H1 (cell line): ENCODE measurements at places on chromosomes 7 and 10.

- DNase-seq: no peak
- H3K27ac ChIP-seq: no peak overlapping the region
- H3K4me1 ChIP-seq: peaks cover 8% of the 10 kb centered on the region; the same call in 1 of the 2 replicates
- no peaks in the 10 kb centered on the region for H3K27me3 ChIP-seq
- no peak overlapping the region for H3K4me3 ChIP-seq
These were observed 33.3 kb downstream of the PKD1L1 start for GRCh38 chr7:47914717-47915615.

DNA sequence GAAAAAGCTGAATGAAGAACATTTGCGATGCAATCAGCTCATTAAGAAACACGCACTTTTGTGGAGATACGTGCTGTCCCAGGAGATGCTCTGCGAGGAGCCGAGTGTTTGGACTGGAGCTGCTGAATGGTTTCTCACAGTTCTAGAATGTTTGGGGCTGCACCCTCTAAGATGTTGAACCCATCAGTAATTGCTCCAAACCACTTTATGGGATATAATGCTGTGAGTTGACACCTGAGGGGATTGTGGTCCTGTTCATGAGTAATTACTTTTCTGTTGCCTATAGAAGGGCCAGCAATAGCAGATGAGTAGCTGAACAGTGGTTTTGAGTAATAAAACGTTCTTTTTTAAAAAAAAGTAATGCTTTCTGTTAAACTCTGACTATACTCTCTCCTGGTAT lies 63.1 kb downstream of the IKZF1 start:
- no peaks in the 10 kb centered on the region for H3K4me1 ChIP-seq
- H3K36me3 ChIP-seq: no peaks in the 10 kb centered on the region
- no peak overlapping the region for H3K27ac ChIP-seq
- H3K27me3 ChIP-seq: no peaks in the 10 kb centered on the region
- no peak for DNase-seq

GRCh38 chr10:48444266-48444665 lies 137.8 kb downstream of the MAPK8 start:
- H3K27me3 ChIP-seq: no peaks in the 10 kb centered on the region
- H3K4me3 ChIP-seq: no peak overlapping the region
- no peak overlapping the region for H3K27ac ChIP-seq
- H3K36me3 ChIP-seq: no peaks in the 10 kb centered on the region
- no peak for DNase-seq

- H3K36me3 ChIP-seq: no peaks in the 10 kb centered on the region
- DNase-seq: peak; percentile 68
- H3K4me1 ChIP-seq: no peaks in the 10 kb centered on the region
- H3K27me3 ChIP-seq: no peaks in the 10 kb centered on the region
These were observed 16.4 kb upstream of the PARP12 start for GRCh38 chr7:140079121-140079536.

DNA sequence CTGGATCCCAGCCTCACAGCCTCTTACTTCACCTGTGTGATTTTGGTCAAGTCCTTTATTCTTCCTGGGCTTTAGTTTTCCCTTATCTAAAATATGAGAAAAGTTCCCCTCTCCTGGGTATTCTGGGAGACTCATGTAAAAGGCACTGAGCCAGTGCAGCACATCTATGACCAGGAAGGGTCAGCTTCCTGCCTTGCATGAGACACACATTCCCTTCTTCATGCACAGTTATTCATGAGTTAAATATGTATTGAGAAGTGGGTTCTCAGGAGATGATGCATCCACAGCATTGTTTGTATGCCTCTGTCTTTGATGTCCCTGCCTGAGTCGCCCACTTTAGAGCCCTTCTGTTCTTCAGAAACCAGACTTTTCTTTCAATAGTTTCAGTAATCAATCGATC lies 33.3 kb downstream of the EGFR start:
- no peaks in the 10 kb centered on the region for H3K27me3 ChIP-seq
- no peak for DNase-seq
- no peak overlapping the region for H3K4me3 ChIP-seq
- H3K27ac ChIP-seq: no peak overlapping the region
- H3K36me3 ChIP-seq: no peaks in the 10 kb centered on the region
